Caki2 (cell line): ENCODE measurements at places on chromosomes 2 and 18.

GRCh38 chr18:61926532-61926931, 33.7 kb upstream of the RNF152 start:
- DNase-seq, result no peak

DNA sequence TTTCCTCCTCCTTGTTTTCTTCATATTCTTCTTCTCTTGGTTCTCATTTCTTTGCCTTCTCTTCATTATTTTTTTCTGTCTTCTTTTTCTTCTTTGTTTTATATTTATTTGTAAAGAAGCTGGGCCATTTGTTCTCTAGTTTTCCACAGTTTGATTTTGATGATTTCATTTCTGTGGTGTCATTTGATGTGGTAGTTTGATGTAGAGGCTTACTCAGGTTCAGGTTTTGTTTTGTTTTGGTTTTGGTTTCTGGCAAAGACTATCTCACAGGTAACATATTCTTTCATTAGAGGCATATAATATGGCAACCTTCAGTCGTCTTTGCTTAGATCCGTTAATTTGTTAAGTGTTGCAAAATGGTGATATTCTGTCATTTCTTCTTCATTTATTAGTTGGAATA, 75.3 kb downstream of the BABAM2 start:
- DNase-seq, result no peak

GRCh38 chr18:551404-552061, 28.6 kb upstream of the CETN1 start:
- no peak for DNase-seq

GRCh38 chr2:115549611-115550130, 1107.2 kb downstream of the DPP10 start:
- DNase-seq, result peak; percentile 8

DNA sequence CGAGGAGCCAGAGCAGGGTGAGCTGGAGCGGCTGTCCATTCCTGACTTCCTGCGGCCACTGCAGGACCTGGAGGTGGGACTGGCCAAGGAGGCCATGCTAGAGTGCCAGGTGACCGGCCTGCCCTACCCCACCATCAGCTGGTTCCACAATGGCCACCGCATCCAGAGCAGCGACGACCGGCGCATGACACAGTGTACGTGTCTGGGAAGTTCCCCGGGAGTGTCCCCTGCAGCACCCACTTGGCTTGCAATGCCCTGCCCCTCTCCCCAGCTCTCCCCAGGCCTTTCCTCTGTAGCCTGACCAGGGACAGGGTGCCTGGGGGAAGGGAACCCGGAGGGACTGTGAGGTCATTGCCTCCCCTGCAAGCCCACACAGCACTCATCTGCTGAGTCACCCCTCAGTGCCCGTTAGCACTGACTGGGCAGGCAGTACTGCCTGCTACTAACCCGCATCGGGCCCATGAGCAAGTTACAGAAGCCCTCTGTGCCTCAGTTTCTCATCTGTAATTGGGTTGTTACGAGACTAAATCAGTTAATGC, 29.4 kb upstream of the GMPPA start:
- peak; percentile 55 for DNase-seq

DNA sequence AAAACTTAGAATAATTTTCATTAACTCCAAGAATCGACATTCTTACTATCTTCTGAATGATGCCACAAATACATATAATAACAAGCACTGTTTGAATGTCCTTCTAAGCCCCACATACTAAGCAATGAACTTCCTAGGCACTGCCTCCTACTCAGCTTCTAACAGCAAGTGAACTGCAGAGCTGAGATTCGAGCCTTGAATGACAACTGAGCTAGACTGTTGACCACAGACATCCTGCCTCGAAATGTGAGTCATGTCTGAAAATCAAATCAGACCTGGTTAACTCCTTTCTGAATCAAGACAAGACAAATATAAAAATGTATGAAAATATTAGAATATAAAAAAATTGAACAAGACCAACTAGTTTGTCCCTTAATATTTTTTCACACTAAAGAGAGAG, 108.1 kb downstream of the MYT1L start:
- no peak for DNase-seq
